ENCODE measurements at places on chromosomes 2 and 18. TPM values are rescaled to one million over a fixed set of nuclear protein-coding genes. Genes with fewer than 3 reads are reported as not detected.

CDKL4 gene
- total RNA-seq, result 5.7 TPM

ATP6V1B1 gene
- total RNA-seq, result not detected

NT5C1B gene
- total RNA-seq, result not detected

DNPEP gene
- 11.1 TPM for total RNA-seq

Measured in temporal lobe (tissue), 4 donors.